ENCODE measurements at places on chromosomes 1 and 21.
A peak's percentile ranks its signal among the peaks of the same experiment; 100 is the strongest.

- DNase-seq = no peak
Measured at GRCh38 chr1:112540226-112540794, 31.5 kb downstream of the WNT2B start.

GRCh38 chr21:14383596-14384180 is 742 bp upstream of the HSPA13 start:
- no peak for DNase-seq

DNA sequence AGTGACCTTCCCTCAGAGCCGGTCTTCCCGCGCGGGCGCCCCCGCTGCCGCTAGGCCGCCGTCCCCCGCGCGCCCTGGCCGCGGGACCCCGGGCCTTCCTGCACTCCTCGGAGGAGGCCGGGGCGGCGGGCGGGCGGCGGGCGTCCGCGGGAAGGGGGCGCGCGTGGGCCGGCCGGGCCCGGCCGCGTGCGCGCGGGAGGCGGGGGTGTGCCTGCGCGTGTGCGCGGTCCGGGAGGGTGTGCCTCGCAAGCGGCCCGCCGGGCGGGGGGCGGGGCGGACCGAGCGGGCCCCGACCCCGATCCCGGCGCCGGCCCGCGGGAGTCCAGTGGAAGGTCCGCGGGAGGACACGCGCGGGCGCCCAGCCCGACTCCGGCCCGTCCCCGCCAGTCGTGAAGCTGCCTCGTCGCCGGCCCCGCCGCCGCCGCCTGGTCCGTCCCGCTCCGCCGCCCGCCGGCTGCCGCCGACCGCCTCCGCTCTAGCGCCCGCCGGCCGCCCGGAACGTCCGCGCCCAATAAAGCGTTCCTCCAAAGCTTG is 438 bp downstream of the MRPS6 start:
- DNase-seq = peak; percentile 26

DNA sequence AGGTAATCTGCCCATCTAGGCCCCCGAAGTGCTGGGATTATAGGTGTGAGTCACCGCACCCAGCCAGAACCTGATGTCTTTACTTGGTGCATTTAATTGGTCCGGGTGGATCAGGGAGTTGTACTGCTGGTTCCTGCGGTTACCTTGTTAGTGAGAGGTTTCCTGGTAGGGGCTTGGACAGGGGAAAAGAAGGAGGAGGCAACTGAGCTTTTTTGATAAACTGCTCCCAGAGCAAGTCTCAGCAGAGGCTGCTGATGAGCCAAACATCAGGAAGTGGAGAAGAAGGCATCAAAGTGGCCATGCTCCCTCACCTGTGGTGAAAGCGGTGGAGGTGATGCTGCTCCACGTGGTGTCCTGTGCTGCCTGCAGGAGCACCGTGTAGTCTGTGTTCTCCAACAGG is 161.5 kb upstream of the KIAA0040 start:
- DNase-seq = no peak

DNA sequence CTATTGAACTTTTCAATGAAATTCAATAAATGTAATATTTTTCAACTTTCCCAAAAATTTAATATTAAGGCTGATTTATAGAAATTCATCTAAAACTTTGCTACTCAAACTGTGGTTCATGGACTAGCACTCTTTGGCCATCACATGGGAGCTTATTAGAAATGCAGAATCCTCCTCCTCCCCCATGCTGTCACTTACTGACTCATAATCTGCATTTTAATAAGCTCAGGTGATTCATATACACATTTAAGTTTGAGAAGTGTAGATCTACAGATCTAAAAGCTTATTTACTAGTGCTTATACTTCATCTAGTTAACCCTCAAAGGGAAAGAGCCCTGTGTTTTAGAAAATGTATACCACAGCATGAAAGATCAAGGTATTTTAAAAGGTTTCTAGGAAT is 84.3 kb downstream of the HS2ST1 start:
- no peak for DNase-seq

- DNase-seq = no peak
Measured at GRCh38 chr1:235759336-235759735, 107.4 kb downstream of the LYST start.

- no peak for DNase-seq
Measured at GRCh38 chr1:39205781-39206464, 1.4 kb downstream of the MACF1 start.

DNA sequence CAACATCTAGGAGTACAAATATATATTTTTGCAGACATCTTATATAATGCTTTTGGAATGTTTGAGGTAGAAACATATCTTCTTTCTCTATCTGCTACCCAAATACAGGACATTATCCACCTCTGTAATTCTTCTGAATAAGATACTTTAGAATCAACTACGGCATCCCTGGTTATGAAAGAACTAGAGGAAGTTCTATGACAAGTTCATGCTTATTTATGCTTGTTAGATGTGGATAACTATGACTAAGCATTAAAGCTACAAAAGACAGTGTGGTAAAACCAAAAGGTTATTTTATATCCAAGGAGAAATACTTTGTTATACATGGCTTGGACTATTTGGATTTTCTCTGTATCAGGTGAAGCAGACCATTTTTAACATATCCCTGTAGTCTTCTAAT is 894.0 kb downstream of the KCNT2 start:
- DNase-seq = no peak

- no peak for DNase-seq
Measured at GRCh38 chr1:219460896-219461815, 151.7 kb downstream of the ZC3H11B start.

DNA sequence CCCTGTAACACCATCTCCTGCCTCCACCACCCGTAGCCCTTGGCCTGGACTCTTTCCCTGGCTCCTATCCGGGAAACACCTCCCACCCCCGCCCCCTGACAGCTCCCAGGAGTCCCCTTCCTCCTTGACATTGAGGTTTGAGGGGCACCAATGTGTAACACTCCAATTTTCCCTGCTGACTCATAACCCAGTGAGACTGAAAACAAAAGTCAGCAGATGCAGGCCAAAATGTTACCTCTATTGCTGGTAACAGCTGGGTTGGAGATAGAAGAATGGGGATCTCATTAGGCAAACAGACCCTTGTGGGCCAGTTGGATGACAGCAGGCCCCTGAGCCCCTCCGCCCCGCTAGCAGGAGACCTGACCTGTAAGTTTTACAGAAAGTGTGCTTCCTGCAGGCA is 237.2 kb downstream of the KAZN start:
- DNase-seq = no peak

DNA sequence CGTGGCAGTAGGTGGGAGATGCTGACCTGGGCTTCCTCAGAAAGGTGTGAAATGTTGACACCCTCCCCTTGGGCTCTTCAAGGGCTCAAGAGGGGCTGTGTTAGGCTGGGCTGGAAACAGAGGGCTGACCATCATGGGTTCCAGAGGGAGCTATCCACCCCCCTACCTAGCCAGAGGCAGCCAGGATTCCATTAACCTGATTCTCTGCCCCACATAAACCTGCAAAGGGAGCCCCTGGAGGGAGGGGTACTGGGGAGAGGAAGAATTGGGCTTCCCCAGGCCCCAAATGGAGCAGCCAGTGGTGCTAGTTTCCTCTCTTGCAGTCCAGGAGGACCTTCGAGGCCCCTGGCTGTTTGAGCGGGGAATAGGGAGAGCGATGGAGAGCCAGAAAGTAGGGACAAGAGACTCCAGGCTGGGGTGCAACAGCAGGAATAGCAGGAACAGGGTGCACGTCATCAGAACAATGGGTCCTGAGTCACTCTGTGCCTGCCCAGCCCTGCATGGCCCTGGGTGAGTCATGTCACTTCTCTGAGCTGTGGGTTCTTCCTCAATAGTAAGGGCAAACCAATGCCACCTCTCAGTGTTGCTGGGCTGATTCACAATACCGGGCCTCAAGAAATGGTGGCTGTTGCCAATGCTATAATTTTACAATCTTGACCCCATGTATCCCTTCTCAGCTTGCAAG is 121.2 kb downstream of the EPHB2 start:
- DNase-seq = no peak

GRCh38 chr1:47333578-47333921 is at the start of gene CMPK1:
Gene CMPK1, plus strand, starts transcription at chr1:47333790. Its CDS starts 156 bp downstream, at chr1:47333946.
- DNase-seq = peak; percentile 63

GRCh38 chr1:160653620-160654016 is 6.8 kb upstream of the SLAMF1 start:
- DNase-seq = no peak

GRCh38 chr1:8652467-8653046 is 164.9 kb downstream of the RERE start:
- DNase-seq = no peak

DNA sequence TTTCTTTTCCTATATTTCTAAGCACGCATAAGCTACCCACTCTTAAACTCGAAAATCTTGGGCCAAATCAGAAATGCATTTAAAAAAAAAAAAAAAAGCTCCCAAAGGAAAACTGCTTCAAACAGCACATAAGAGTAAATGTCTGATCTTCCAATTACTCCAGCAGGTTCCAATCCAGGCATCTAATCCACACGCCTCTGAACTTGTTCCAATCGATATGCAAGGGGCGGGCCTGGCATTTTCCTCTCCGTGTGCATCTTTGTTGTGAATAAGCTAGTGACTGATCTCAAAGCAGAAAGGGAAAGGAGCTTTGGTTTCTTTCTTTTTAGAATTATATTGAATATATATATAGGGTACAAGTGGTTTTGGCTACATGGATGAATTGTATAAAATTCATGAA is 365.5 kb downstream of the PRDM2 start:
- DNase-seq = no peak

DNA sequence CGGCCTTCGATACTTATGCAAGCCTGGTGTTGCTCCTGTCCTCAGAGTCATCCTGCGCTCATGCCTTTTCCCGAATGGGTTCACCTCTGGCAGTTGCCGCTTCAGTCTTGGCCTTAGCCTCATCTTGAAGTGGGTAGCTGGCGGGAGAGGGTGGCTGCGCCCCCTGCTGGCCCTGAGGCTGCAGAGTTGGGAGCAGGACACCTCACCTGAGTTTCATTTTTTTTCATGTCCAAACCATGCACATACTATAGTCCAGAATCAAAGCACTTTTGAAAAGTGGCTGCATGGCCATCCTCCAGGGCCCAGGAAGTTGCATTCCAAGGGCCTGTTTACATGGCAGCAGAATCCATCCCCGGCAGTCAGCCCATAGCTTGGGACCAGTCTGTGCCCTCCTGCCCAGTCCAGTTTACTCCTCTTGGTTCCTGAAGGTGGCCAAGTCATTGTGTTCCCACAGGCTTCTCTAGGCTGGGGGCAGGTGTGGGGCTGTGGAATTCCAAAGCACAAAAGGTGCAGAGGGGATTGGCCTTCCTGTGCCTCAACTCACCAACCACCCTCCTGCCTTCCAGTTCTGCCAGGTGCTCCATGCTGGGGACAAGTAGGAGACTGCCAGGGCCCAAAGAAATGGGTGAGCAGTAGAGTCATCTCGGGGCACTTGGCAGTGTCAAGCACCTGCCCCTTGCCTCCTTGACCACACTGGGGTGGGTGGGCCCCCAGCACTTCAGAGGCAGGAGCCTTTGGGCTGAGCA is 44.0 kb downstream of the YARS1 start:
- peak; percentile 93 for DNase-seq

GRCh38 chr21:46363698-46364097 is 39.7 kb downstream of the PCNT start:
- no peak for DNase-seq

GRCh38 chr1:119448127-119448511 is 33.2 kb downstream of the HSD3B2 start:
- no peak for DNase-seq

- DNase-seq = no peak
Measured at GRCh38 chr1:201466492-201466891, 2.5 kb downstream of the PHLDA3 start.

DNA sequence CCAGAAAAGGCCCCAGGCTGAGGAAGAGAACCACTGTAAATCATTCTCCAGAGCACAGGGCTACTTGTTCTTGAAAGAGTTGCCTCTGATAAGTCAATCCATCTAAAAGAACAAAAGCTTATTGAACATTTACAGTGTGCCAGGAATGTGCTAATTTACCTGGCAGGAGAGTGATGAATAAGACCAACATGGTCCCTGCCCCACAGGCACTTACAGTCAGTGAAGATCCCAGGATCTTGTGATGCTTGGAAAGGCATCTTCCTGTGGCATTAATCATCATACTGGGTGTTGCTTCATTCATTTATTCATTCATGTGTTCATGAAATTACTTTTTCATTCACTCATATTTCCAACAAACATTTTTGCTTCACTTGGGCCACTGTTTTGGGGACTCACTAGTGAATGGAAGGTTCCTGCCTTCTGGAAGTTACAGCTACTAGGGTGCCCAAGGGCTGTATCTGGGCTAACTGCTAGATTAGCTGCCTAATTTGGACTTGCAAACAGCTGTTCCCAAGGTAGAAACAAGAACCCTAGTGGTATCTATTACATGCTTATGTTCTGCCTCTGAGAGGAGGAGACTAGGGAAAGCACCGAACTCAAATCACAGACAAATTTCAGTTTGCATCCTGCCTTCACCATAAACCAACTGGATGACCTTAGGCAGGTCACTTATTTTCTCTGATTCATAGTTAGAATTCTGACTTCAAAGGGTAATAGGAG is 133.5 kb downstream of the CLIC6 start:
- DNase-seq = no peak

- DNase-seq = no peak
Measured at GRCh38 chr1:91817211-91817905, 68.6 kb downstream of the TGFBR3 start.

DNA sequence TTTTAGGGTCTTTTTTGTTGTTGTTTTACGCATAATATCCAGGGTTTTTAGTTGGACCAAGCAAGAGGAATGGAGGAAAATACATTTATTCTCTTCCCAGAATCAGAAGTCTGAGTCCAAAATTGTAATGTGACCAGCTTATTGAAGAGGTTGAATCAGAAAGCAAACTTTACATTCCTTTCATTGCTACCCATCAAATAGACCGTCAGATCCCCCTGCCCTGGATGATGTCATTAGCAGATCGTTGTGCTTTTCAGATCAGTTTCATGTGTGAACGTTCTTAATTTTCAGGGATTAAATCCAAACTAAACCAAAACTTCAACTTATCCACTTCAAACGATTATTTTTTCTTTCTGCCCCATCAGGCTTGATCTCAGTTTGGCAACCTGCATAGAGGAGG is 85.7 kb upstream of the NGF start:
- DNase-seq = no peak

DNA sequence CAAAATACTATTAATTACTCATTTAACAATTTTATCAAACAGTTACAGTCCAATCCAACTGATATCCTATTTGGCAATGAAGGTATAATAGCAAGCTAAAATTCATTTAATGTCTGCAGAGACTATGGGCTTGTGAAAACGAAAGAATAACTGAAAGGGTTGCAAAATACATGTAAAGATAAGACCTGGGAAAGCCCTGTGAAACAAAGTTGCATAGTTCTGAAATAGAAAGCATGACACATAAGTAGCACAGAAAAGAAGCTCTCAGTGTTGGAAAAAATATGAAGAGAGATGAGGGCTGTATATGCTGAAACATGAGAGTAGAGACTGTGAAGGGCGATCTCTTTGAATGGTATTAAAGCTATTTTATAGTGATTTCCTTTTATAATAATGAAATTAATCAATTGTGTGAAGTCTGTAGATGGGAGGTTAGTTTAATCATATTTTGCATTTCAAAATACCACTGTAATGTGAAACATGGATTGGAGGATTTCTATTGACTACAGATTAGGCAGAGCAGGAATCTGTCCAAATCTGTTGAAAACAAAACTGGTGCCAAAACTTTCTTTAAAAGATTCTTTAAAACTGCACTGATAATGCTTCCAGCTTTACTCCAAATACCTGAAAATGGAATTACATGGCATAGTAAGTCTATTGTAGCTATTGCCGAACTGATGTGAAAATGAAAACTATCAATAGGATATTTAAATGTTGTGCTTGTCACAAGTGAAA is 1518.9 kb upstream of the B3GALT2 start:
- DNase-seq = no peak
